ENCODE measurements at places on chromosomes 1 and 21. TPM values are rescaled to one million over a fixed set of nuclear protein-coding genes. Genes with fewer than 3 reads are reported as not detected.

Gene KRTAP12-2
- total RNA-seq, result not detected

GRCh38 chr1:168719306-168720111 is 9.5 kb downstream of the DPT start:
- DNase-seq, result no peak

DNA sequence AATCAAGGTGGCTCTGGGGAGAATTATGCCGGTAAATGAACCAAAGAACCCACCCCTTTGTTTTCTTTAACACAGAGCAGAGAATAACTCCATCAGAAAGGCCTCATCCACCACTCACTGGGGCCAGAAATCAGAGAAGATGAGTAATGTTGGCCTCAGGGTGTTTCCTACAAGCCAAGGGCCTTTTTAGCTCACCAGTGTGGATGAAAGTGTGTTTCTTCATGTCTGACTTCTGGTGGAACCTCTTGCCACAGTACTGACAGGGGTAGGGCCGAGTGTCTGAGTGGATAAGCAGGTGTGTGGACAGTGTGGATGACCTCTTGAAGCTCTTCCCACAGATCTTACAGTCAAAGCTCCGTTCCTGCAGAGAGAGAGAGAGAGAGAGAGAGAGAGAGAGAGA is 8.3 kb downstream of the GFI1 start:
- no peak for DNase-seq

GRCh38 chr1:36510418-36510817 is 27.7 kb upstream of the CSF3R start:
- DNase-seq, result no peak

GRCh38 chr1:161119092-161119903 is 1.4 kb downstream of the NIT1 start:
- no peak for DNase-seq

DNA sequence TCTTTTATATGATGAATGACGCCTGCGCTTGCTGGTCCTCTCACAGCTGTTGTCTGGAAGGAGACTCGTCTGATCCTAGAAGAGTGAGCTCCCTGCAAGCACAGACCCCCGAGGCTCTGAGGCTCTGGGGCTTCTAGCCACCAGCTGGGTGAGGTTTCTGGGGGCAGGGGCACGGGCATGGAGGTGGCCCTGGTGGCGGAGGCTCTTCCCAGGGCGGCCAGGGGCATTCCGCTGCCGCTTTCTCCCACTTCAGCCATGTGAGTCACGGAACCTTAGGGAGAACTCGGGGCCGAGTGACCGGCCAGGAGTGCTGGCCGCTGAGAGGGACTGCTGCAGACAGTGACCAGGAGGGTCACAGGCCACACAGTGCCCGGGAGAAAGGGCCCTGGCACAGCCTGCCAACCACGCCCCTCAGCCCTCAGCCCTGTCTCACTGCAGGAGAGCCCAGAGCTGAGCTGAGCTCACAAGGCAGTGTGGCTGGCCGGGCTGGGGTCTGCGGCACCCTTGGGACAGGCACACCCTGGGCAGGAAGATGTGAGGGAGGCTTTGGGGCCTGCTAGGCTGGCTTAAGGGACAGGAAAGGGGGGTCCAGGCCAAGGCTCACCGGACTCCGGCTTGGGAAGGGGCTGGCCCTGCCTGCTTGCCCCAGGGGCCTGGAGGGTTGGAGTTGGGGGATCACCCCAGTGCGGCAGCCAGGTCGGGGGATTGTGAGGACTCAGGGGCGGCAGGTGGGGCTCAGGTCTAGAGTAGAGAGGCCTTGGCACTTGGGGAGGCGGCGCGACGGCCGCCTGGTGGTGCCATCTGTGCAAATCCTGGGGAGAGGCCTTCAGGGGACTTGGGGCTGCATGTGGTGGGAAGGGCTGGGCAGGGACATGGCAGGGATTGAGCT is 35.7 kb downstream of the MORN1 start:
- DNase-seq, result no peak
